ENCODE measurements at places on chromosomes 5 and 9.

- DNase-seq = no peak
Observed at GRCh38 chr5:131416729-131417128, 152.9 kb downstream of the CDC42SE2 start.

- DNase-seq = no peak
Observed at GRCh38 chr9:131097948-131098278, 1.6 kb downstream of the AIF1L start.

- DNase-seq = no peak
Observed at GRCh38 chr9:25891527-25891926, 213.3 kb upstream of the TUSC1 start.

- DNase-seq = no peak
Observed at GRCh38 chr5:135230251-135230925, 168.6 kb downstream of the MACROH2A1 start.

DNA sequence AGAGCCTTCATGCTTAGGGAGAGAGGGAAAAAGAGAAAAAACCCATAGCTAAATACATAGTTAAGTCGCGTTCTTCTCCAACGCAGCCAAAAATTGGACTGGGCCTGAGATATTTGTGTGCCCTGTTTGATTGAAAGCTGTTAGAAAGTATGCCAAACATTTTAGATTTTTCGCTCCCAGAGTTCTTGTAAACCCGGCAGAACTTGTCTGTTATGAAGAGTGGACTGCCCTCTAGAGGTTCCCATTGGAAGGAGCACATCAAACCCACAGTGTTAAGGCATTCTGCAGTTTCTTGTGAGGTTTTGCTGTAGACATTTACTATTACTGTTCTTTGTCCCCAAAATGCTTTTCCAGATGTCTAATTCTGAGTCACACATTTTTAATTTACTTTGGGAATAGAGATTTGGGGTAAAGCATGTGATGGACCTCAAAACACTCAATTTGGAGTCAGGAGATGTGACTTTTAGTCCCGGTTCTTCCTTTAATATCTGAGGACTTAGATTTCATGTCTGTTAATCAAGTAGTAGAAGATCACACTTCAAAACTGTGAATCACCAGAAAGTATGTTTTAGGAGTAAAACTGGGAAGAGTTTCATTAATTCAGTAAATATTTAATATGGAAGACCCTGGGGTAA is 96.6 kb downstream of the PCSK1 start:
- DNase-seq = no peak

- DNase-seq = no peak
Observed at GRCh38 chr9:125979383-125979782, 232.2 kb downstream of the PBX3 start.

DNA sequence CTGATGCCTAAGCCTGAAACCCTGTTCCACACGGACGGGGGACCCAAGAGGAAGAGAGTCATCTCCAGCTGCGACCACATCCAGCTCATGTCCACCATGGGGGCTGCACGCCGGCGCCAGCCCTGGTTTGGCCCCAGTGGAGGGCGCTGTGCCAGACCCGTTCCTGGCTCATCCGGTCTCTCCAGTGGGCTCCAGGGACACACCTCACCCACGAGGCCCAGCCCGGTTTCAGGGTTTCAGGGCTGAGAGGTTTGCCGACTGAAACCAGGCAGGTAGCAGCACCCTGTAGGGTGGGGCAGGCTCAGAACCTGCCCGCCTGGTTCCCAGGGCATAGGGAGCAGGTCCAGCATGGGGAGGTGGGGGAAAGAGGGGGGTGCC is 71.4 kb upstream of the STXBP1 start:
- no peak for DNase-seq

DNA sequence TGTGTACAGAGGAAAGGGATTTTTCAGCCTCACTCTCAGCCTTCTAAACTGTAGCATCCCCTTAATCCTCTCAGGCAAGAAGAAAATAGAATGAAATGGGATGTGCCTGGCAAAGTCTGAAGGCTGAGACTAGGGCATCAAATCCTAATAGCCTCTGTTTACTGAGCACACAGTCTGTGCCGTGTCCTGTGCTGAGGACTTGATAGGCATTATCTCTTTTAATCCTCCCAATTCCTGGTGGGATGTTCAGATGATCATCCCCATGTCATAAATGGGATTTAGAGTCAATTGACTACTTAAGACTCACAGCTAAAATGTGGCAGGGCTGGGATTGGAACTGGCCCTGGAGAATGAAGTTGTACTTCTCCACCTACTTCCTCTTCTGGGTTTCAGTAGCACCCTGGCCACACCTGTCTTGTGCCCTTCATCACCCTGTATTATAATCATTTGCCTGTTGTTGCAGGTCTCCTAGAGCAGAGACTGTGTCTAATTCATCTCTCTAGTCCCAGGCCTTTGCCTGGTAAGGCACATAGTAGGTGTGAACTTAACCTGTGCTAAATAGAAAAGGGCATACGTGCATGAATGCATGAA is 81.0 kb downstream of the WWC1 start:
- no peak for DNase-seq

DNA sequence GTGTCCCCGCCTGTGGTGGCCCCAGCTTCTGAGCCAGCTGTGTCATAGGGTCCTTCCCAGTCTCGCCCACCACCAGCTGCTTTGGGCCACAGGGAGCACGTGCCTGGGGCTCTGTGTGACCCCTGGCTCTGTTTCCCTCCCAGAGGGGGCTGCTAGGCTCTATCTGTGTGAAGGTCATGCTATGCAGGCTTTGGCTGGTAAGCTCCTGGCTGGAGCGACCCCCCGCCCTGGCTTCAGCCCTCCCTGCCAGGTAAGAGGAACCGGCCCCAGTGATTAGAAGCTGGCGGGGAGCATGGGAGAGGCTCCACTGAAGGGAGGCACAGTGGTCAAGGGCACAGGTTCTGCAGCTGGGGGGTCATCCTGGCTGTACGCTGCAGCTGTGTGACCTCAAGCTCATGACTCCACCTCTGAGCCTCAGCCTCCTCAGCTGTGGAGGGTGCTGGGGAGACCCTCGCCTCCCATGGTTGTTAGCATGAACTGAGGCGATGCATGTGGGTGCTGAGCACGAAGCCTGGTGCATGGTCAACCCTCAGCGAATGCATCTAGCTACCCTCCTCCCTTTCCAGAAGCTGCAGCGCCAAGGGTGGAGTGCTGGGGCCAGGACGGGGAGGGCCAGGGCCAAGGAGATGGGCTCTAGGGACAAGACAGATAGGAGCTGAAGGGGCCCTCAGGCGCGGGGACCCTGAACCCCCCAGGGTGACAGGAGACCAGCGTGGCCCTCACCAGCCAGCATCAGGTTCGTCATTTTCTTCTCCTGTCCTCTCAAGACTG is 163.8 kb upstream of the MVB12B start:
- DNase-seq = no peak

- no peak for DNase-seq
Observed at GRCh38 chr5:80985600-80986228, 25.6 kb downstream of the RASGRF2 start.

DNA sequence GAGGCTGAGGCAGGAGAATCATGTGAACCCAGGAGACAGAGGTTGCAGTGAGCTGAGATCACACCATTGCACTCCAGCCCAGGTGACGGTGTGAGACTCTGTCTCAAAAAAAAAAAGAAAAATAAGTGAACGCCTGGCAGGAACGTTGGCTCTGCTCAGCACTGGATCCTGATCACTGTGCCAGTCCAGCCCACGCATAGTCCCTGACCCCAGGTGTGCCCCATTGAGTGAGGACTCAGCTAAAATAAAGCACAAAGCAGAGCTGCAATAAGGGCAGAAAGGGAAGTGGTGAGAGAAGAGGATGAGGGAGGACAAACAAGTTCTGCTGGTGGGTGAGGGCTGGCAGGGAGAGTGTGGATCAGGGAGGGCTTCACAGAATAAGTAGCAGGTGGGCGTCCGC is 4.3 kb downstream of the GRHPR start:
- no peak for DNase-seq

- no peak for DNase-seq
Observed at GRCh38 chr9:16236882-16237281, 633.6 kb downstream of the BNC2 start.

DNA sequence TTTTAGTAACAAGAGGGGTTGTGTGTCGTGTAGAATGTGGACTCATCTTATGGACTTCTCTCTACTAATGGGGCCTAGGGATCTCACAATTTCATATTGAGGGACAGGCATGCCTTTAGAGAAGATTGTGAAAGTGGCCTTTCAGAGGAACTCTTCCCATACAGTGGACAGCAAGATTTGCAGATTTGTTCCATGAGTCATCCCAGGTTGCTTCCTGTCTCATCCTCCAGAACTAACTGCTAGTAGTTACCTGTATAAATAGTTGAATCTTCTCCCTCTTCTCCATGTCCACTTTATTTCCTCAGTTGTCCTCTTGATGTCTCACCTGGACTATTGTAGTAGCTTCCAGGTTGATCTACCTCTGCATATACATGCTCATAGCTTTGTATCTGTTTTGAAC is 997.5 kb upstream of the CTNND2 start:
- no peak for DNase-seq

DNA sequence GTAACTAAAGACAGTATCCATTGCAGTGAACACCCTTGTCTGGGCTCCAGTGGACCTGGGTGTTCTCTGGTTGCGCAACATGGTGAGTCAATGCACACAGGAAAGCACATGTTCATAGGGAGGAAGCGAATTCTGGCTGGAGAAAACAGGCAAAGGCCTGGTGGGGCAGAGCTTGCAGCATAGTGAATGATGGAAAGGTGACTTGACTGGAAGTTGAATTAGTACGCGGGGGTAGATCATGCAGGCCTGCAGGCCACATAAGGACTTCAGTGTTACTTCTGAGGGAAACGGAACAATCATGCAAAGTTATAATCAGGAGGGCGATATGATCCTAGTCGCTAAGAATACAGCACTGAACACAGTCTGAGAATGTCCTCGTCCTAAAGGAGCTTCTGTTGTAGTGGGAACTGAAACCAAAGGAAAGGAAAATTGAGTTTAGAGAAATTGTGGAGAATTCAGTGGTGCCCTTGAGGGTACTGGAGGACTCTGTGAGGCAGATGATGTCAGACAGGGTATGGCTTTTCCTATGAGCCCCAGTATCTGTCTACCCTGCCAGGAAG is 71.9 kb upstream of the RANBP3L start:
- DNase-seq = no peak

DNA sequence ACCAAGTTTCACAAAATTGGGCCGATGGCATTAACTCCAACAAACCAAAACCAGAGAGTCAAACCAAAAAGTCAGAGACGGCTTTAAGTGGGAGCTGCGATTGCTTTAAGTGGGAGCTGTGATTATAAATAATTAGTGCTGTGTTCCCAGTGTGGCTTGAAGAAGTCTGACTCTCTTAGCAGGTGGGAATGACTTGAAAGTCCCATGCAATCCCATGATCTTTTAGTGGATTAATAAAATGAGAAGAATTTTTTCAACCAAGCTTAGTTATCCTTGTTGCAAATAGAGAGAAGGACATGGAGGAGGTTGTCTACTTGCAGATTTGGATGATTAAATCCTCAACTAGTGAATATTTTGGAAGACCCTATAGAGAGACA is 68.5 kb downstream of the MYO10 start:
- no peak for DNase-seq

DNA sequence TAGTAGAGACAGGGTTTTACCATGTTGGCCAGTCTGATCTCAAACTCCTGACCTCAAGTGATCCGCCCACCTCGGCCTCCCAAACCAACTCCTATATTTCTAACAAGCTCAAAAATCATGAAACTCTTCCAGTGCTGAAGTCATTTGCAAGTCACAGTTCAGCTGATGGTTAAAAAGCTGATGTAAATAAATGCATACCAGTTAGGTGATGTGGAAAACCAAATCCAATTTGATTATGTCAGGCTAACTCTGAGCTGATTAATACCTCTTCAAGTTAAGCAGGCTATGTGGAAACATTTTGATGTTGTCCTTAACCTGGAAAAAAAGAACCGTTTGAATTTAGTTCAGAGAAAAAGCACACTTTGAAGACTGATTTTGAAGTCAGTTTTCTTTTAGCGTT is 51.0 kb downstream of the TMEM252 start:
- DNase-seq = no peak

- DNase-seq = no peak
Observed at GRCh38 chr5:88837817-88838216, 45.2 kb downstream of the MEF2C start.

GRCh38 chr9:118268046-118268445 is 563.8 kb downstream of the TLR4 start:
- no peak for DNase-seq

GRCh38 chr5:120124961-120125360 is 339.1 kb upstream of the PRR16 start:
- no peak for DNase-seq

GRCh38 chr5:148915224-148915817 is 88.9 kb downstream of the ADRB2 start:
- DNase-seq = no peak

DNA sequence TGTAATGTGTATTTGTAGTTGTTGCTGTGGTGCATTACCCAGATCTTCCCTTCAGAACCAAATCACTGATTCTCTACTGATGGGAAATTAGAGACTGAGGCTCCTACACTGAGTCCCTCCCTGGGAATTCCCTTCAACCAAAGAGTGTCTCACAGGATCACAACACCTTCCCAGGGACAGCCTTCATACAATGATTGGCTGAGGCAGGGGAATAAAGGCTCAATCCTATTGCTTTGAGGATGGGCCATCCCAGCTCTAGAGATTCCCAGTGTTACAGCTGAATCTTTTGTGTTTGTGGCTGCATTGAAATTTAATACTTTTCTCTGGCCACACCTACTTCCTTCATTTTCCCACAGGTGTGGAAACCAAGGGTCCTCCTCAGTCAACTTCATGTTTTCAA is 96.4 kb upstream of the ELL2 start:
- no peak for DNase-seq

DNA sequence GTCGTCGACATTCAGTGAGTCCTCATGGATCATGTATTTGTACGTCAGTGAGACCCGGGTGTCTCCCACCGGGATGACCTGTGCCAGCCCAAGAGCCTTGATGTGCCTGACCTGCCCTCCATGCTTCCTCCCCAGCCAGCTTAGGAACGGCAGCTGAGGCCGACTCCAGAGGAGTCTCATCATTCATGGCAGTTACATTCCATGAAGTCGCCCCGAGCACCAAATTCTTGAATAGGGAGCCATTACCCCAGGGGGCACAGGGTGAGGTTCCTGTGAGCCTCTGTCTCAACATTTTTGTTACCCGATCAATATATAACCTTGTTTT is 67.8 kb downstream of the ZNF354C start:
- DNase-seq = no peak

- DNase-seq = no peak
Observed at GRCh38 chr9:105393576-105394344, 54.1 kb upstream of the FSD1L start.

DNA sequence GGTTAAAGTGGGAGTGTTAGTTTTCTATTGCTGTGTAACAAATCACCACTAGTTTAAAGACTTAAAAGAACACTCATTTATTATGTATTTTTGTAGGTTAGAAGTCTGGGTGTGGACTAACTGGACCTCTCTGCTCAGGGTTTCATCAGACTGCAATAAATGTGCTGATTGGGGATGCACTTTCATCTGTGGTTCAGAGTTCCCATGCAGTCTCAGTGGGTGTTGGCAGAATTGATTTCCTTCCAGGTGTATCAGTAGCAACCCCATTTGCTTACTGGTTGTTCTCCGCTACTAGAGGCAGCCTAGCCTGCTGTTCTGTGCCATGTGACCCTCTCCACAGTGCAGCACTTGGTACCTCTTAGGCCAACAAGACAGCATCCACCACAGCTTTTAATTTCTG is 2200.5 kb downstream of the MAT2B start:
- no peak for DNase-seq

GRCh38 chr9:20788526-20789451 is 104.7 kb downstream of the FOCAD start:
- no peak for DNase-seq

Data from activated CD8-positive, alpha-beta memory T cell treated with anti-CD3 and anti-CD28 coated beads for 1 hour (primary cell).